Neuronal stem cell (in vitro differentiated cells): ENCODE measurements at places on chromosomes 13 and 19.

GRCh38 chr13:98285852-98286594 is 109.0 kb upstream of the RNF113B start:
- no peak for DNase-seq

GRCh38 chr13:79614250-79614918 is 133.4 kb downstream of the NDFIP2 start:
- DNase-seq: no peak

GRCh38 chr13:66751691-66752090 is 478.4 kb downstream of the PCDH9 start:
- no peak for DNase-seq

DNA sequence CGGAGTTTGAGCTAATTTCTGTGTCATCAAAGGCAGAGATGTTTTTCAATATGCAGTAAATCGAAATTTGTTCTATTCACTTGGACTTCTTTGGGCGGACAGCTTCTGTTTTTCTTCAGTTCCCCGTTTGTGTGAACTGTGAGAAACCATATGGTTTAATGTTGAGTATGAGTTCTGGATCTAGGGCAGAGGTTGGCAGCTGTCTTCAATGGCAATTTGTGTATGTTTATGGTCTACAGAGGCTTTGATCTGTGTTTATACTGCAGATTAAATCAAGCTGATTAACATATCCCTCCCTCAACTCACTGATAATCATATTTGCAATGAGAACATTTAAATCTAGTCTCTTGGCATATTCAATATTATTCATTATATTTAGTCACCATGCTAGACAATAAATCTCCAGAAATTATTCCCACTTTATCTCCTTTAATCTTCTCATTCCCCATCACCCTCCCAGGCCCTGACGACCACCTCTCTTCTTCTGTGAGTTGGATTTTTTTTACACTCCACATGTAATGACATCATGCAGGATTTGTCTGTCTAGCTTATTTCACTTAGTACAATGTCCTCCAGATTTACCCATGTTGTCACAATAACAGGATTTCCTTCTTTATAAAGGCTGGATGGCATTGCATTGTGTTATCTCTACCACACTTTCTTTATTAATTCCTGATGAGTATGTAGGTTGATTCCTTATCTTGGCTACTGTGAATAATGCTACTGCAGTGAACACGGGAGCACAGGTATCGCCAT is 9.0 kb downstream of the ZNF331 start:
- DNase-seq: no peak

DNA sequence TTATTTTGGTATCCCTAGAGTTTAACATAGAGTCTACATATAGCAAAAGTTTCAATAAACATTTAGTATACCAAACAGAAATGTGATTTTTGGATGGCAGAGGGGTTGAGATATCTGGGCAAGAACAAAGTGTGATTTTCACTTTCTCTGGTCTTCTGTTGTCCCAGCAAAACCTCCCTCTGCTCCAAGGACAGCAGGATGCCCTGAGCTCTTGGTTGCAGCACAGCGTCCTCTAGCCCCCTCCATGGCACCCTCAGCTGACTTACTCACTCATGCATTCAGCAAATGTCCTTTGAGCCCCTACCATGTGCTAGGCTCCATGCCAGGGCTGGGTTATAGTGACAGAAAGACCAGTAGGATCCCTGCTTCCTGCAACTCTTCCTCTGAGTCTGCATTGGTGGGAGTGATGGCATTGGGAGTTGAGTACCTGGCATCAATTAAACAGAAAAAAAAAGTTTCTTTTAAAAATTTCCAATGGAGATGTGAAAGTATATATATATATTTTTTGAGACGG is 104.8 kb upstream of the UBL3 start:
- no peak for DNase-seq

DNA sequence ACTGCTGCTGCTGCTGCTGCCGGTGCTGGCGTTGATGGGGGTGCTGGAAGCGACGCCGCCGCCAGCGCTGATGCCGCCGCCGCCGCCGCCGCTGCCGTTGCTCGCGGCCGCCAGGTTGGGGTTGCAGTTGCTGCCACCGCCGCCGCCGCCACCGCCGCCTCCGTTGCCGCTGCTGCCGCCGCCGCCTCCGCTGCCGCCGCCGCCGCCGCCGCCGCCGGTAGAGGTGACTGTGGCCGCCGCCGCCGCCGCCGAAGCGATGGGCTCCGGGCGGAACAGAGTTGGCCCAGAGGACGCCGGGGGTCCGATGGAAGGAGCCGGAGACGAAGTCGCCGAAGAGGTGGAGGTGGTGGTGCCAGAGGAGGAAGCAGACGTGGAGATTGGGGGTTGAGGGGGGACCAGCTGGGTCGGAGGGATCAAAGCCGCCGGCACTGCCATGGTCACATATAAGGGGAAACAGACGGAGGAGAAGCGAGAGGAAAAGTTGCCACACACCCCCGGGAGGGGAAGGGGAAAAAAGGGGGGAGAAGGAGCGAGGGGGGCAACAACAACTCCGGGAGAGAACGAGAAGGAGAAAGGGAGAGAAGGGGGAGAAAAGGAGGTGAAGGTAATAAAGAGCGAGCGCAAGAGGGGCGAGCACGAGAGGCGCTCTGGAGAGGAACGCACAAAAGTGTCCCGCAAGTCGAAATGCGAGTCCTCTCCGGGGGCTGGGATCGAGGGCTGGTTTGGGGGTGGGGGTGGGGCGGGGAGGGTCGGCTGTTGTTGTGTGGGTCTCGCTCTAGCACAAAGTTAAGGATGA is 471 bp downstream of the DACH1 start:
- no peak for DNase-seq

- DNase-seq: no peak
Observed at GRCh38 chr19:40154121-40154680, 37.0 kb upstream of the MAP3K10 start.
